ENCODE measurements at places on chromosomes 1 and 21.

GRCh38 chr1:6547301-6547700, 7.0 kb downstream of the NOL9 start:
- no peak for DNase-seq
- H3K27ac ChIP-seq, result no peak overlapping the region
- H3K4me1 ChIP-seq, result no peaks in the 10 kb centered on the region
- peaks cover 58% of the 10 kb centered on the region for H3K36me3 ChIP-seq

GRCh38 chr1:197224160-197224559, 43.9 kb upstream of the CRB1 start:
- H3K27me3 ChIP-seq, result no peaks in the 10 kb centered on the region
- DNase-seq, result no peak

GRCh38 chr1:109808703-109809102, 45.0 kb upstream of the EPS8L3 start:
- no peak overlapping the region for H3K27ac ChIP-seq
- H3K4me1 ChIP-seq, result no peaks in the 10 kb centered on the region
- H3K4me3 ChIP-seq, result no peak overlapping the region
- no peaks in the 10 kb centered on the region for H3K36me3 ChIP-seq
- no peak for DNase-seq

GRCh38 chr1:5664906-5665875, 327.0 kb downstream of the NPHP4 start:
- DNase-seq, result no peak
- no peaks in the 10 kb centered on the region for H3K27me3 ChIP-seq
- no peak overlapping the region for H3K4me3 ChIP-seq
- H3K36me3 ChIP-seq, result no peaks in the 10 kb centered on the region
- no peaks in the 10 kb centered on the region for H3K4me1 ChIP-seq
- H3K27ac ChIP-seq, result no peak overlapping the region

DNA sequence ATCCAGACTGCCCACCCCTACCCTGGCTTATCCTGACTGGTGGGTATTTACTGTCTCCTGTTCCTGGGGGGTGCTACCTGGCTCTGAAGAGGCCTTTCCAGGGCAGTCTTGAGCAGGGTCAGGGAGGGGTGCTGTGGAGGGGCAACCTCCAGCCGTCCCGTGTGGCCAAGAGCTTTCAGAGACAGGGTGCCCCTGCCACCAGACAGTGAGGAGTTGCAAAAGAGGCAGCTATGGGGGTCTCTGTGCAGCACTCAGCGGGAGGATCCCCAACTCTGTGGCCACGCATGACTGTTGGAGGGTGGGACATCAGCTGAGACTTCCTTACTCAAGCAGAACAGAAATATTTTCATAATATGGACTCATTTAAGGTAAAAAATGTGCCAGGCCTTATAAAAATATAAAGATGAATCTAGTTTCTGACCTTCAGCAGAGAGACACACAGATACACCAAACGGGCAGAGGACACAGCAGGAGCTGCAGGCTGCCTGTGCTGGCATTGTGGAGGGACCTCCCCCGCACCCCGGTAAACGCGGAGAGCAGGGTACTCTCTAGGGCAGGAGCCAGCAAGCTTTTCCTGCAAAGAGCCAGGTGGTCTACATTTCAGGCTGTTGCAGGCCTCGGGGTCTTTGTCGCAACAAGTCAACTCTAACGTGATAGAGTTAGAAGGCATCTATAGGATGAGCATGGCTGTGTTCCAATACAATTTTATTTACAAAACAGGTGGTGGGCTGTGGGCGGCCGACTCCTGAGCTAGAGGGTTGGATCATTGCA, 252.6 kb downstream of the RHOU start:
- no peaks in the 10 kb centered on the region for H3K36me3 ChIP-seq
- no peaks in the 10 kb centered on the region for H3K27me3 ChIP-seq
- H3K4me3 ChIP-seq, result no peak overlapping the region
- H3K27ac ChIP-seq, result no peak overlapping the region
- peaks cover 6% of the 10 kb centered on the region for H3K4me1 ChIP-seq
- DNase-seq, result no peak

DNA sequence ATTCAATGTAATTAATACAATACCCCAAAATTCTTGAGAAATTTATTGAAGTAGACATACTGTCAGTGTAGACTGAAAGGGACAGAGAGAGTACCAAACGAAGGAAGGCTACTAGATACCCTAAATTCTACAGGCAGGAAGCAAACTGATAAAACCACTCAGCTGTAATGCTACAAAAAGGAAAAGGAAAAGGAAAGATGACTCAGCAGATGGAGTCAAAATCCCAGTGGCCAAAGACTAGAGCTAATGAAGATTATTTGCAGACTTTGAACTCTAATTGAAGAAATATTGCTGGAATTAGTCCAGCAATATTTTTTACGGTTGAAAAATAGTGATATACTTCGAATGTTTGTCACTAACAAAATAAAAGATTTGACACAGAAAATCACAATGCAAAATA, 671.9 kb downstream of the BRINP3 start:
- H3K27ac ChIP-seq, result no peak overlapping the region
- H3K36me3 ChIP-seq, result no peaks in the 10 kb centered on the region
- no peak for DNase-seq
- H3K4me1 ChIP-seq, result no peaks in the 10 kb centered on the region

GRCh38 chr21:45537746-45538291, 4.4 kb downstream of the SLC19A1 start:
- DNase-seq, result no peak
- H3K4me3 ChIP-seq, result no peak overlapping the region
- H3K36me3 ChIP-seq, result peaks cover 3% of the 10 kb centered on the region
- no peaks in the 10 kb centered on the region for H3K27me3 ChIP-seq

- no peaks in the 10 kb centered on the region for H3K4me1 ChIP-seq
- H3K36me3 ChIP-seq, result no peaks in the 10 kb centered on the region
- no peak overlapping the region for H3K4me3 ChIP-seq
- no peak for DNase-seq
- H3K27ac ChIP-seq, result no peak overlapping the region
- H3K27me3 ChIP-seq, result no peaks in the 10 kb centered on the region
These were observed 2.3 kb downstream of the EPS8L3 start for GRCh38 chr1:109761227-109762038.

DNA sequence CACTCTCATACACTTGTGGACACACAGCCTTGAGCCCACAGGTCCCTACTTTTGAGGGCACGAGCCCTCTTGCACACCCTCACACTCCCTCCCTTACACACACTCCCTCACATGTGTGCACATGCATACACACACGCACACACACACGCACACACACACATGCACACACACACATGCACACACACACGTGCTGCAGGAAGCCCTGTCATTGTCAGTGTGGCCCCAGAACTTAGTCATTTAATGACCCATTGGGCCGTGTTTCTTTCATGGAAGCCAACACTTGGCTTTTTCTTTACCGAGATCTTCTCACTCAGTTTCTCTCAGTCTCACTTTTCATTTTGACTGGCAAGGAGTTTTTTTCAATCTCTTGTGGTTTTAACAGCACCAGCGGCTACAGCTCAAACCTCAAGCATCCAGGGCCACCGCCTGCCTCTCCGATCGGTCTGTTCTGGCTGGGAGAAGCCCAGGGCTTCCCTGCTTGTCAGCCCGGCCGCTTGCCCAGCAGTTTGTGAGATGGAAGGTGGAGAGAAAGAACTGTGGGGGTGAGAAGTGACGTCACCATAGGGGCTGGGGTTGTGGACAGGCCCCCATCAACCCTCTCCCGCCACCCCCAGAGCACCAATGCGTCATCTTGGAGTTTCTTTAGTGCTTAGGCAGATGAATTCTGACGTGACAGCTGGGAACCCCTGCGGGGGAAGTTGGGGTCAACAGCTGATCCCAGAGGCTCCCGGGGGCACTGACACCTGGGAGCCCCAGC, 15.8 kb upstream of the TNFRSF8 start:
- H3K4me3 ChIP-seq, result no peak overlapping the region
- H3K36me3 ChIP-seq, result no peaks in the 10 kb centered on the region
- H3K4me1 ChIP-seq, result peaks cover 11% of the 10 kb centered on the region
- H3K27ac ChIP-seq, result no peak overlapping the region
- no peak for DNase-seq

DNA sequence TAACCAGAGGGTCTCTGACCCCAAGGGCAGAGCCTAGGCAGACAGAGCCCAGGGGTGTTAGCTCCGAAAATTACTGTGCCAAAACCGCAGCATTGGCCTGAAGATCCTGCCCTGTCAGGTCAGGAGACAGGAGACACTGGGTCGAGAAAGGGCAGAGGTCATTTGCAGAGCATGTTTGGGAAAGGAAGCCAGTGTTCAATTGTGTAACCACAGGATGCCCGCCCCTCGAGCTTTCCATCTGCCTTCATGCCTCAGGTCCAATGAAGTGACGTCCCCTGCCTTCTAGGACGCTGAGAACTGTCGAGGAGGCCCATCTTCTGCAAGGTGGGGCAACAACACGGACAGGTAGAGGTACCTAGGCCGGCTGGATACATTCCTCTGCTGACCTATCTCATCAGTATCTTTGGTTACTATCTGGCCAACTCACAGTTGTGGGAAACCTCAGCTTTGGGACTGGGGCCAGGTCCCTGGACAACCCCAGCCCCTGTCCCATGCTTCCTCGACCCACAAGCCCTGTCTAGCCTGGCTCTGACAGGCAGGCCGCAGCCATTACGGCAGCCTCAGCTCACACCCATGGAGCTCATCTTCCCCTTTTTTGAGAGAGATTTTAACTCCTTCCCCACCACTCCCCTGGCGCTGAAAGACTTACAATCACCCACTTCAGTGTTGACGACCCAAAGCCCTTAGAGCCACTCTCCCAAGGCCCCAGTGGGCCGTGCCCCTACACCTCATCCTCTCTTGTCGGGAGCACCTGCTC, 1.3 kb downstream of the ARL8A start:
- H3K4me3 ChIP-seq, result peak overlapping the region; percentile 62
- H3K27ac ChIP-seq, result no peak overlapping the region
- peaks cover 7% of the 10 kb centered on the region for H3K27me3 ChIP-seq
- H3K4me1 ChIP-seq, result peaks cover 12% of the 10 kb centered on the region

DNA sequence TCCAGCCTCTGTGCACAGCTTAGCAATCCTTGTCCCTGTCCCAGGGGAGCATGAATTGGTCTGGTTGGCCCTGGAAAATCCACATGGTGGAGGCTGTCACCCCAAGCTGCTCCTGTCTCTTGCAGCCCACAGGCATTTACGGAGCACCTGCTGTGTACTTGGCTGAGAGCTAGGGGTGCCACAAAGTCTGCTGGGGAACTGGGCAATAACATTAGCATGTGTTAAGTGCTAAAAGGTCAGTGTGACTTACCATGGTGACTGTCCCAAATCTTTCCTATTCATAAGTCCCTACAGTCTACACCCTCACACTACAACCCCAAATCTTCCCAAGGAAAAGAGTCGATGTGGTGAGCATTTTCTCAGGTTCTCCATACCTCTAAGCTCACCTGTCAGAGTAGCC, 53.6 kb upstream of the ARTN start:
- peaks cover 5% of the 10 kb centered on the region for H3K4me1 ChIP-seq
- no peak overlapping the region for H3K27ac ChIP-seq
- H3K27me3 ChIP-seq, result no peaks in the 10 kb centered on the region
